ENCODE measurements at places on chromosomes 11 and 22. TPM values are rescaled to one million over a fixed set of nuclear protein-coding genes. Genes with fewer than 3 reads are reported as not detected.

KCNQ1 gene
- total RNA-seq = 0.49 TPM

HIC2 gene
- total RNA-seq = 6.1 TPM

ARHGAP1 gene
- total RNA-seq = 17.9 TPM

TMA7B gene
- total RNA-seq = under 0.01 TPM

MS4A4A gene
- 1.2 TPM for total RNA-seq

WT1 gene
- total RNA-seq = not detected

KIF18A gene
- total RNA-seq = 3.4 TPM

MYBPC3 gene
- not detected for total RNA-seq

TIGD3 gene
- 3.0 TPM for total RNA-seq

BCO2 gene
- 2.2 TPM for total RNA-seq

RPS6KA4 gene
- total RNA-seq = 7.1 TPM

NLRP6 gene
- not detected for total RNA-seq

MMP13 gene
- total RNA-seq = 0.25 TPM

RANGAP1 gene
- 31.2 TPM for total RNA-seq

RELT gene
- 1.5 TPM for total RNA-seq

WBP2NL gene
- 3.7 TPM for total RNA-seq

MISFA gene
- 0.74 TPM for total RNA-seq

RASGRP2 gene
- 22.9 TPM for total RNA-seq

EHF gene
- 0.25 TPM for total RNA-seq

OR10A2 gene
- not detected for total RNA-seq

CCDC157 gene
- 3.4 TPM for total RNA-seq

KCNJ11 gene
- total RNA-seq = 5.7 TPM

MOGAT2 gene
- 0.25 TPM for total RNA-seq

ATM gene
- 102 TPM for total RNA-seq

PTDSS2 gene
- total RNA-seq = 18.2 TPM

IGHMBP2 gene
- total RNA-seq = 11.1 TPM

WNT11 gene
- total RNA-seq = 6.4 TPM

MAPK8IP2 gene
- 70.3 TPM for total RNA-seq

OR8D1 gene
- total RNA-seq = not detected

KCNK4 gene
- 1.5 TPM for total RNA-seq
